ENCODE measurements at places on chromosomes 7 and 10. TPM values are rescaled to one million over a fixed set of nuclear protein-coding genes. Genes with fewer than 3 reads are reported as not detected.

The ITGA8 gene
- 0.94 TPM for total RNA-seq

The DNAH11 gene
- total RNA-seq: not detected

The ZCWPW1 gene
- total RNA-seq: 2.4 TPM

The PPIA gene
- 2,711 TPM for total RNA-seq

The PAX4 gene
- total RNA-seq: not detected

The WNT8B gene
- total RNA-seq: not detected

The TMEM270 gene
- not detected for total RNA-seq

The TAS2R3 gene
- 0.17 TPM for total RNA-seq

The CCAR1 gene
- 17.4 TPM for total RNA-seq

The TRIM50 gene
- total RNA-seq: not detected

The LRIT1 gene
- total RNA-seq: not detected

The CFTR gene
- total RNA-seq: not detected

The SPDYE11 gene
- total RNA-seq: not detected

The TLX1 gene
- total RNA-seq: not detected

The CLDN3 gene
- total RNA-seq: not detected

The SH2B2 gene
- total RNA-seq: 2.7 TPM

The GPR158 gene
- 0.09 TPM for total RNA-seq

The PNLIP gene
- total RNA-seq: not detected

The TLL2 gene
- total RNA-seq: not detected

The C7orf57 gene
- total RNA-seq: not detected

The ADRB1 gene
- not detected for total RNA-seq

The GARIN1A gene
- total RNA-seq: 0.23 TPM

The CARD11 gene
- 0.70 TPM for total RNA-seq

The VPS37D gene
- total RNA-seq: 4.1 TPM

The ZNF365 gene
- total RNA-seq: 0.12 TPM

The ZNF316 gene
- total RNA-seq: 10.1 TPM

The NET1 gene
- 13.9 TPM for total RNA-seq

The JCAD gene
- total RNA-seq: 16.6 TPM

The AKR1E2 gene
- total RNA-seq: 2.9 TPM

The NUTM2A gene
- 0.34 TPM for total RNA-seq

The PCLO gene
- 0.12 TPM for total RNA-seq

The SLC26A5 gene
- not detected for total RNA-seq

The STAMBPL1 gene
- 36.9 TPM for total RNA-seq

The PAPOLB gene
- 0.12 TPM for total RNA-seq

The ACSM6 gene
- total RNA-seq: not detected

The TET1 gene
- total RNA-seq: 5.4 TPM

The MOGAT3 gene
- not detected for total RNA-seq

The ASIC3 gene
- total RNA-seq: 0.47 TPM

The CTBP2 gene
- total RNA-seq: 36.8 TPM

The TAS2R4 gene
- total RNA-seq: 0.09 TPM

The CDHR3 gene
- total RNA-seq: 2.0 TPM

The GRM8 gene
- total RNA-seq: not detected

The CXCL12 gene
- total RNA-seq: 53.3 TPM

The OPN4 gene
- not detected for total RNA-seq

The FAM180A gene
- 14.1 TPM for total RNA-seq

The HYAL4 gene
- total RNA-seq: not detected

The BRAF gene
- 7.1 TPM for total RNA-seq

The C10orf120 gene
- total RNA-seq: not detected

The SLC18A3 gene
- not detected for total RNA-seq

Measured in pericardium fibroblast (primary cell).